ENCODE measurements at places on chromosomes 1 and 21.
A peak's percentile ranks its signal among the peaks of the same experiment; 100 is the strongest.

GRCh38 chr1:59696421-59697115 lies 118.2 kb upstream of the HOOK1 start:
- no peak for DNase-seq

- DNase-seq, result no peak
These were observed 157.3 kb downstream of the CASZ1 start for GRCh38 chr1:10639011-10639774.

GRCh38 chr1:232965912-232966217 lies 15.5 kb downstream of the NTPCR start:
- DNase-seq, result no peak

DNA sequence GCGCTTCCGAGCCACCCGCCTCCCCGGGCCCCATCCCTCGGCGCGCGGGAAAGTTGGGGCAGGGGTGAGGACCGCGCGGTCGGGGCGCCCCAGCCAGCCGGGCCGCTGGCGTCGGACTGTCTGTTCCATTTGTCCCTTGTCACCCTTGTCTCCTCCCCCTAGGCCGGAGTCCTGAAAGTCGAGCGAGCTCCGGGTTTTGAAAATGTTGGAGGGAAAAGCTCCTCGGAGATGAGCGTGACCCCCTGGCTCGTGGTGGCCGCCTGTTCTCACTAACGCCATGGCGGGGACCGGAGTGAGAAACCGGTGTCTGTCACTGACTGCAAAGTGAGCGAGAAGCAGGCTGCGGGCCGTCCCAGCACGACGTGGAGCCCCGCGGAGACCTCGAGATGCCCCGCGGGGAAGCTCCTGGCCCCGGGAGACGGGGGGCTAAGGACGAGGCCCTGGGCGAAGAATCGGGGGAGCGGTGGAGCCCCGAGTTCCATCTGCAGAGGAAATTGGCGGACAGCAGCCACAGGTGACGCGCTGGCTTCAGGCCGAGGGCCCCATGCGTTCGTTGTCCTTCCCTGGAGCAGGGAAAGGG lies 491 bp downstream of the PER3 start:
- DNase-seq, result peak; percentile 54

GRCh38 chr1:47921935-47922415 lies 75.2 kb downstream of the TRABD2B start:
- no peak for DNase-seq

DNA sequence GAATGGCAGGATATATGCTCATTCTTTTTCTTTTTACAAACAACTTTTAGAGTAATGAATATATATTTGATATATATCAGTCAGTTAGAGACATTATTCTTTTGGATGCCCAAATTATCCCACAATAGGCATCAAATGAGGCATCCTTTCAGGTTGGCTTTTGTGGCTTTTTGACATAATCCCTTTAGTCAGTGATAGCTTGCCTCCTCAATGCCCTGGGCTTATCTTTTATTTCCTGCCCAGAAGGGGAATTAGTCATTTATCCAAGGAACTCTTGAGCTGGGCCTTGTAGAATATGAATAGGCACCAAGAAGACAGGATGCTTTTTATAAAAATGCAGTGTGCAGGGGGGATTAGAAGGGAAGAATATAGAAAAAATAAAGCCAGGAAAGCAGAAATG lies 22.2 kb downstream of the EPHX4 start:
- DNase-seq, result no peak

DNA sequence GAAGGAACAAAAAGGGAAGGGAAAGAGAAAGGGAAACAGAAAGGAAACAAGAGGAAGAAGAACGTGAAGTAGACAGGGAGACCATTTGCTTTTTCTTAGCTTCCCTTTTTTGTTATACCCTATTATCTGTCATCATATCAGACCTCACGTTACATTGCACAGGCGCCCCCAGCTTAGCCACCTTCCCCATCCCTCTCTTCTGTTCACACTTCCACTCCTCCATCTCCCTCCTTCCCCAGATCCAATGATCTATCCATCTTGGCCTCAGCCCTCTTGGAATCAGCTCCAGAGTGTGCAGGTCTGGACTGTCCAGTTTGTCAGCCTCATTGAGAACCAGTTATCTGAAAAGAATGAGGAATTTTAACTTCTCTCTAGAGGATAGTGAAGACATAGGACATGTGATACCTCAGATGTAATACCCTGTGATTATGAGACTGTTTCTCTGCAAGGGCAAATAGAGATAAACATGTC lies 101.1 kb upstream of the ERRFI1 start:
- no peak for DNase-seq

Data from NCI-H446 (cell line).